ENCODE measurements at places on chromosomes 7 and 10.

GRCh38 chr10:70592186-70592735 is 10.3 kb downstream of the PRF1 start:
- DNase-seq, result no peak

GRCh38 chr7:117126676-117127075 is 173.4 kb downstream of the ST7 start:
- DNase-seq, result no peak

DNA sequence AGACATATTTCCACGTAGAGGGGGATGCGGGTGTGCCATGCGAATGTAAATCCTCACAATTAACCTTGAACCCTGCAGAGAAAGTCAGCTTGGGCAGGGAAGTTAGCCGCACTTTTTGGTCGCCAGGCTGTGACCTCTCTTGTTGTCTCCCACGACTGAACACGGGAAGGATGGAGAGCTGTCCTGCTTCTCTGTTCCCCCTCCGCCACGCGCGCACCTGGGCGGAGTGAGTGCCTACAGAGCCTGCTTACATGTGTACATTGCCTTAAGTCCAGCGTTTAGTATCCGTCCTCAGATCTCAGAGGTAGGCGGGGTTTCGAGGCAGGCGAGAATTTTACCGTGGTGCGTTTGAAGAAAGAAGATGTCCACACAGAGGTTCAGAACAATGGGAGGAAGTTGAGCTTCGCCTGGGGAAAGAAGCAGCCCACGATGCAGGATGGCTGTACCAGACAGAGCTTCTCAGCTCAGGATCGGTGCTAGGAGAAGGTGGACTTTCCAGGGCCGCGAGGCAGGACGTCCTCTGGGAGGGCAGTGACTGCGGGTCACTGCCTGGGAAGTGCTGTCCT is 482 bp upstream of the ERCC6 start:
- DNase-seq, result no peak

GRCh38 chr7:128236924-128237586 is 4.0 kb upstream of the LEP start:
- no peak for DNase-seq

DNA sequence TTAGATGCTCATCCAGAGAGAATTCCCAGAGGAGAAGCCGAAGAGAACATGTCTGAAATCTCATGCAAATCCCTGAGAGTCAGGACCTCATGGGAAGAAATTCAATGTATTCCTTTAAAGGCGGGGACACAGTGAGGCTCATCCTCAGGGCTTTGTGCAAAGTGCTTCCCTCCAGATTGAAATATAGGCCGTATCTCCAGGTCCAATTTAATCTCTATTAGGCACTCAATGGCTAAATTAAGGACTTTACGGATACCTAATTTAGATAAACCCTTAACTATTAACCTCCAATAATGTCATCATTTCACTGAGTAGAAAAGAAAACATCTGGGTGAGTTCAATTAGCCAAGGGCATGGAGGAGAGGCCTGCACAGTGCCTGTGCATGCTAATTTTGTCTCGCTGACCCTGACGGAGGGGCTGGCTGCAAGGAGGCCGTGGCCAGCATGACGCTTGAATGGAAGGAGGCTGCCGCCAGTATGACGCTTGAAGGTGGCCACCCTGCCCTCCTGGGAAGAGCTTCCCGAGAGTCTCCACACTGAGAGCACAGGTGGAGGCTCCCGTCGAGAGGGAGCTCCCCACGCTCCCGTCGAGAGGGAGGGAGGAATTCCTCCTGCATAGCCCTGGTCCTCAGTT is 287.6 kb downstream of the ADARB2 start:
- no peak for DNase-seq

DNA sequence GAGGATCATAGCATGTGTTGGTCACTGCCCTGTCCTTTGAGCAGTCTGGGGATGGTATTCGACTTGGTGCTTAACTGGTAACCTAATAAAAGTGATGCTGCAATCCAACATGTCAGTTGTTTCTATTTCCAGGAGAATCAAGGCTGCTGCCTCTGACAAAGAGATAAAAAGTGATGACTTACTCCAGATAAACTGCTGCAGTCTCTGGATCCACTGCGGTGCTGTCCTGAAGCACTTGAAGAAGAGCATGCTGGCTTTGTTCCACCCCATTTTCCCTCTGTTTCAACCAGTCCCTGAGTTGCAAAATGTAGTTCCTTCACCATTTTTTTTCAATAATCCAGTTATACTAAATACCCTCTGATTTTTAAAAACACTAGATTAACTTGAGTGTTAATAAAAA is 403.5 kb upstream of the ANKRD30A start:
- DNase-seq, result no peak
